DMS79 treated with DMSO at 0.1 percent for 48 hours (cell line): ENCODE measurements at places on chromosomes 5 and 9.

GRCh38 chr5:169064093-169064492, 236.8 kb downstream of the SLIT3 start:
- peak; percentile 9 for DNase-seq

- DNase-seq = no peak
These were observed 22.7 kb upstream of the ANKRD34B start for GRCh38 chr5:80592761-80593160.

DNA sequence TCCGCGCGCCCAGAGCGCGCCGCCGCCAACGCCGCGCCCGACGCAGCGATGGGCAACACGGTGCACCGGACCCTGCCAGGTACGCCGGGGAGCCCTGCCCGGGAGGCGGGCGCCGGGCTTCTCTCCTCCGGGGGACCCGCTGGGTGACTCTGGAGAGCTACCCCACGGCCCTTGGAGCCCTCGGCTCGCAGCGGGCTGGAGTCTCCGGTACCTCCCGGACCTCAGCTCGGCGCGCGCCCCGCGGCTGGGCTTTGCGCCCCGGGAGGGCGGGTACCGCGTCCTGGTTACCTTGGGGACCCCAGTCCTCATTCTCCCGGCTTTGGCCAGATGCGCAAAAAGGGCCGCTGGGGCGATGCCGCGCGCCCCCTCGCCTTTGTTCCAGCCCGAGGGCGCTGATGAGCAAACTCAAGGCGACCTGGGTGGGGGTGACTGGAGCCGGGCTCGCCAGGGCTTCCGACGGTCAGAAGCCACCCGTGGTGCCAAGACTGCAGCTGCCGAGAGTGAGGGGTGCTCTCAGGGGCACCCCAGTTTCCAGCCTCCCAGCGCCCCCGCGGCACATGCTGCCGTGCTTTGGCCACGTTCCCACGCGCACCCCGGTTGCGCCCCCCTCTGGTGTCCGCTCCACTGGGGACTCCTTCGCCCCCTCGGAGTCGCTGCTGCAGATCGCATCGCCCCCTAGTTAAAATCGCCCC, 442 bp downstream of the NEURL1B start:
- DNase-seq = no peak

DNA sequence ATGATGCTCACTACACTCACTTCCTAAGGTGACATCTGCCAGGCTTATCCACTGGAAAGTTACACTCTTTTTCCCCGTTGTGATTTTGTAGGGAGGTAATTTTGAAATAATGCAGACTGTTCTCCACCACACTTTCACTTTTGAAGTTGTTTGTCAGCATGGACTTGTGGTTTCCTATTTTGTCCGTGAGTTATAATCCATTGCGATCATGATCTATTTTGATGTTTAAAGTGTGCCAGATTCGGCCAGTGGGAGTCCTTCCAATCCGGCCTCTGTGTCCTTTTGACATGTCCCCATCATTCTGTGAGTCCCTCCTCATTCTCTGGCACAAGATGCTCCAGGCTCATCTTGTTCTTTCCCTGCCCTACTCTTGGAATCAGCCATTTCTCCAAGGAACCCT, 211.3 kb upstream of the KLF4 start:
- DNase-seq = no peak

GRCh38 chr9:38175423-38175822, 106.4 kb upstream of the SHB start:
- no peak for DNase-seq

- no peak for DNase-seq
These were observed 768 bp downstream of the YTHDC2 start for GRCh38 chr5:113514289-113514635.

- no peak for DNase-seq
These were observed 17.0 kb downstream of the ASS1 start for GRCh38 chr9:130461731-130462130.

- DNase-seq = no peak
These were observed 1.5 kb downstream of the UAP1L1 start for GRCh38 chr9:137078701-137079400.

DNA sequence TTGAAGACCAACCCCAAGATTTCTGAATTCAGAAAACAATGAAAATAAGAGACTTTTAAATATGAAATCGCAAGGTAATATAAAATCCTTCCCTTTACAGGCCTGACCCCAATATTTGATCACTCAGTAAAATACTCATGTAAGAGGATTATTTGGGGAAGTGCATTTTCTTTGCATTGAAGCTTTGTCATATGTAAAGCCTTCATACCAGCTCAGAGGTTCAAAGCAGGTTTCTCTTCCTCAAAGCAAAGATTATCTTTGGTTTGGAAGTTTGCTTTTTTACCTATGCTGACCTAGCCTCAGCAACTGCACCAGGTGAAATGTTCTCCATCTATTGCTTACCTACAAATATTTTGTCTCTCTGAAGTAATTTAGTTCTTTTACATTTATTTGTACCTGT, 106.5 kb upstream of the PARP8 start:
- no peak for DNase-seq

DNA sequence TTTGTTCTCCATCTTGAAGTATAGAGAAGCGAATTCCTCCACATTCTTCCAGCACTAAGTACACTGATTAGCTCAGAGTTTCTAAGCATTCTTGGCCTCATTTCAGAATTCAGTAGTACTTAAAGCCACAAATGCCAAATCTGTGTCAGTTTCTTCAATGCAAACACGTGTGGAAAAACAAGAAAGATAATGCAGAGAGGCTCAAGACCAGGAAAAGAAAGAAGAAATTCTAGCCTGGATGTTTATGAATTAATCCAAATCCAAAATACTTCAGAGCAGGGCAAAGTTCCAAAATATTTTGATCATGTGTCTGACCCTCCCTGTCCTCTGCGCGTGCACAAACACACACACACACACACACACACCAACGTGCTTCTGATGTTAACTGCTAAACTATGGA, 457.6 kb downstream of the SLCO4C1 start:
- DNase-seq = no peak
